Left hindlimb (tissue), 1 donor: ENCODE measurements at places on chromosomes 1 and 21.

DNA sequence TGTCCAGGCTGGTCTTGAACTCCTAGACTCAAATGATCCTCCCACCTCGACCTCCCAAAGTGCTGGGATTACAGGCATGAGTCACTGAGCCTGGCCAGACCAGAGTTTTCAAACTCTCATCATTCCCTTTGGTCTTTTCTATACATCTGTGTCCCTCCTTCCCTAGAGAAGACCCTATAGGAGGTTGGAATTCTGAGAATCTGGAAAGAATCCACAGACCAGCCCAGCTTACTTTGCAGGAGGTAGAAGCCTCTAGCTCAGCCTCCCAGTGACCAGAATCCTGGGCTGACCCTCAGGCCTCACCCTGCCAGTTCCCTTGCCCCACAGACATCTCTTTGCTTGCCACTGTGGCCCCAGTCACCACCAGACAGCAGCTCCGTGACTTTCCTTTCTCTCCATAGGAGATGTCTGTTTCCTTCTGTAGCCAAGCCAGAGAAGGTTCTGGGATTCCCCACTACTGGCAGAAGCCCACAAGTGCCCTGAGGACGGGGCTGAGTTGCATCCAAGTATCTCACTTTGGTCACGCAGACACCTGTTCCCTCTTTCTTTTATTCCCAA lies 34.7 kb upstream of the KHDRBS1 start:
- no peak for DNase-seq

GRCh38 chr1:236948996-236949395 lies 55.2 kb downstream of the MT1HL1 start:
- DNase-seq = no peak

- no peak for DNase-seq
Measured at GRCh38 chr1:82560566-82560965, 759.8 kb downstream of the ADGRL2 start.

GRCh38 chr1:165890684-165891083 lies 63.3 kb downstream of the UCK2 start:
- no peak for DNase-seq

- DNase-seq = no peak
Measured at GRCh38 chr21:36783612-36784374, 84.9 kb downstream of the SIM2 start.

DNA sequence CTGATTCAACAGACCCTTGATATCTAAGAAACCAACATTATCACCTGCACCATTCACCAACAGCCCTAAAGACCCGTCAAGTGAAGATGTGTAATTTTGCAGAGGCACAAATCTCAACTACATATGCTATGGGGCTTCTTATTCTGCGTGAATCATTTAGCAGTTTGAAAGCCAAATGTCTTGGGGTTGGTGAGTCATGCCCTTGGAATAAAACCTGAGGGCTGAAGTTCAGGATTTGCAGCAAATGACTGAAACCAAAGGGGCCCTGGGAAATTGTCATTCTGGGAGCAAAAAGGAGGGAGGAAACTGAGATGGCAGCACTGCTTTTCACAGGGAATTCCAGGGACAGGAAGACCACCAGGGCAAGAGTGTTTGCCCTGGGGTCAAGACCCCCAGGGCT lies 79.2 kb upstream of the TNR start:
- no peak for DNase-seq

GRCh38 chr21:39502631-39503030 lies 50.9 kb downstream of the SH3BGR start:
- DNase-seq = no peak

GRCh38 chr1:58597076-58597475 lies 20.0 kb upstream of the TACSTD2 start:
- DNase-seq = no peak

GRCh38 chr1:117093091-117093534 lies 28.4 kb downstream of the TRIM45 start:
- DNase-seq = no peak

- DNase-seq = no peak
Measured at GRCh38 chr1:85289207-85289847, 12.9 kb upstream of the BCL10 start.

- DNase-seq = no peak
Measured at GRCh38 chr1:227777156-227777555, 38.3 kb upstream of the PRSS38 start.

- DNase-seq = no peak
Measured at GRCh38 chr1:99247199-99247598, 17.1 kb upstream of the PLPPR4 start.

GRCh38 chr1:57316291-57316690 lies 107.6 kb downstream of the DAB1 start:
- no peak for DNase-seq

- DNase-seq = no peak
Measured at GRCh38 chr1:65233782-65234181, 75.6 kb upstream of the DNAJC6 start.

GRCh38 chr1:54159733-54160316 lies 7.0 kb upstream of the CDCP2 start:
- no peak for DNase-seq

DNA sequence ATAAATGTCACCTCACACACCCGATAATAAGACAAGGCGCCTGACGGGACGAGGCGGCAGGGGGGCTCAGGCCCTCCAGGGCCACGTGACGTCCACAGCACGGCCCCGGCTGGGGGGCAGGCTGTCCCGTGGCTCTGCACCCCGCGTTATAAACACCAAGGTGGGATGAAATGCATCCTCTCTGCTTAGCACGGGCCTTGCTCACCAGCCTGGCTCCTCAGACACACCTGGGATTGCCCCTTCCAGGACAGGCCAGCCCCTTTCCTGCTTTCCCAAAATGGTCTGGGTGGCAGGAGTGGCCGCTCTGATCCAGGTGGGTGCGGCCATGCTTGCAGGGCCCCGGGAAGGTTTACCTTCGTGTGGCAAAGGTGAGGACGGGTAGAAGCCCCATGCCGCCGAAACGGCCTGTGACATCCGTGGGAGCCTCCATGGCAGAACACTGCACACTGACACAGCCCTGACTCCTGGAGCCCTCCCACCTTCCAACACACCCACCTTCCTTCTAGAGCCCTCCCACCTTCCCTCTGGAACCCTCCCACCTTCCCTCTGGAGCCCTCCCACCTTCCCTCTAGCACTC lies 35.9 kb downstream of the SLC19A1 start:
- DNase-seq = no peak

DNA sequence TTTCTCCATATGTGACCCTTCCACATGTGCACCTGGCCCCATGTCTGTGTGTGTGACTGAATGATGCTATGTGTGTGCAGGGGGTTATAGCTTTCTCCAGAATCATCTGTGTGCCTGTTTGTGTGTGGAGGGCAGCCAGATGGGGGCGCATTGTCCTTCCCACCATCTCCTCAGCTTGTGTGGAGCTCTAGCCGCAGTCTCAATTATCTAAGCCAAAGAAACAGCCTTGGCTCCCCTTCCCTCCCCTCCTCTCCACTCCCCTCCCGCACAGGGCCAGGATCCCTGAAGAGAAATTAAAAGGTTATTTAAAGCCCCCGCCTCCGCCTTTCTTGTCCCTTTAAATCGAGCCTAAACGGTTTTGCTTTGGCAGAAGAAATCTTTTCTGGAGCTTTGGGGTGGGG lies 1.8 kb upstream of the DMBX1 start:
- DNase-seq = no peak

GRCh38 chr21:46126309-46127238 lies 28.7 kb downstream of the COL6A2 start:
- peak; percentile 39 for DNase-seq
